Activated CD4-positive, alpha-beta T cell treated with anti-CD3 and anti-CD28 coated beads, Interleukin-2, Interleukin-4, amounts not matched to agents 100 ng/mL and 50 ng/mL, durations not matched to agents 16 hours and 8 hours (primary cell): ENCODE measurements at places on chromosomes 11 and 22.

DNA sequence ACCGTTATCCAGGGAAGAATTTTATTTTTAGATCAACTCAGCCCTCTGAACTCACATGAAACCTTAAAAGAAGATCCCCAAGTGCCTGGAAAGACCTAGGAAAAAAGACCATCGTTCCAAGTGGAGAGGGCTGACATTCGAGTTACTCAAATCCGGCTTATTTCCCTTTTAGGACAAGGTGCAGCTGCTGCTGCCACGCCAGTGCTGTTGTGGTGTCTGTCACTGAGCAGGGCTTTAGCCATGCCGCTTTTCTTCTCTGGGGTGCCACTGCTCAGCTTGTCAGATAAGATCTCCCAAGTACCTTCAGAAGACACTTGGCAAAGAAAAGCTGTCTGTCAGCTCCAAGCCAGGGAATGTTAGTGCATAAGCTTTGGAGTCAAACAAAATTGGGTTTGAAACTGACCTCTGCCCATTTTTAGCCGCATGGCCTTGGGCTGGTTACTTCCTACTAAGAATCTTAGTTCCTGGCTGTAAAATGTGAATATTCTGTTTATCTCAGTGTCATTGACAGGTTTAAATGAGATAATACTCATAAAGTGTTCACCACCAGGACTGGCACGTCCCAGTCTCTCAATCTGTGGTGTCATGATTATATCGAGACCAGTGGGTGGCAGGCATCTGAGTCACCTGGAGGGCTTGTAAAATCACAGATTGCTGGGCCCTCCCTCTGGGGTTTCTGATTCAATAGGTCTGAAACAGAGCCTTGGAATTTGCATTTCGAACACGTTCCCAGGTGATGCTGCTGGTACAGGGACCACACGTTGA is 117.5 kb downstream of the PKNOX2 start:
- DNase-seq = no peak

GRCh38 chr22:44389926-44390612 is 77.3 kb upstream of the SHISAL1 start:
- no peak for DNase-seq

GRCh38 chr11:66346476-66347424 is 679 bp downstream of the B4GAT1 start:
- DNase-seq = no peak

DNA sequence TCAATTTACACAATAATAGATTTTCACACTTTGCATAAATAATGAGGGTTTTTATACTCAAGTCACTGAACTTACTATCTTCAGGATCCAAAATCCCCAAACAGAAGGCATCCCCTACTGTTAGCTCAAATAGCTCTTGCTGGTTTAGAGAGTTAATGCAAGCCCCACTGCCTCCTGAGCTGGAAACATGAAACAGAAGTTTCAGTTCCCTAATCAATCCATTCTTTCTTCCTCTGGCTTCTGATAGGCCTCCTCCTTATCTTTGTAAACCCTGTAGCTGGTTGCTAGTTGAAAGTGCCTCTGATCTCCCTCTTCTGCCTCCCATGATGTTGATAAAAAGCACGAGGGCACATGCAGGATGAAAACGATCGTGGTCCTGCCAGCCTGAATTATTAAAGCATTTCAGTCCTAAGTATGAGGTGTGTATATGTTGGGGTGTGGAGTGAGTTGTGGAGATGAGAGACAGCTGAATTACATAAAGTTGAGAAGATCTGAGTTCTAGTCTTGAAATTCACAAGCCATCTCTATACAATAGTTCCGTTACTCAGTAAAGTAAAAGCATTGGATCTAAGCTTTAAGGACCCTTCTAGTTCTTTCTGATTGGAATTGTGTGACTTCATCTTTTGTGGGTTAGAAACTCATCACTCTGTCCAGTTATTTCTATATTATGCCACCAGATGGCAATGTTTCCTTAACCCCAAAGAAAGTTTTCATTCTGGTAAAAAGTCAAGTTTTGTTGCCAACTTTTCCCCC is 35.0 kb upstream of the EHF start:
- peak; percentile 27 for DNase-seq

- DNase-seq = no peak
Measured at GRCh38 chr22:33880986-33881385, 39.3 kb downstream of the LARGE1 start.

GRCh38 chr11:30605036-30605605 is 19.0 kb upstream of the MPPED2 start:
- DNase-seq = no peak

DNA sequence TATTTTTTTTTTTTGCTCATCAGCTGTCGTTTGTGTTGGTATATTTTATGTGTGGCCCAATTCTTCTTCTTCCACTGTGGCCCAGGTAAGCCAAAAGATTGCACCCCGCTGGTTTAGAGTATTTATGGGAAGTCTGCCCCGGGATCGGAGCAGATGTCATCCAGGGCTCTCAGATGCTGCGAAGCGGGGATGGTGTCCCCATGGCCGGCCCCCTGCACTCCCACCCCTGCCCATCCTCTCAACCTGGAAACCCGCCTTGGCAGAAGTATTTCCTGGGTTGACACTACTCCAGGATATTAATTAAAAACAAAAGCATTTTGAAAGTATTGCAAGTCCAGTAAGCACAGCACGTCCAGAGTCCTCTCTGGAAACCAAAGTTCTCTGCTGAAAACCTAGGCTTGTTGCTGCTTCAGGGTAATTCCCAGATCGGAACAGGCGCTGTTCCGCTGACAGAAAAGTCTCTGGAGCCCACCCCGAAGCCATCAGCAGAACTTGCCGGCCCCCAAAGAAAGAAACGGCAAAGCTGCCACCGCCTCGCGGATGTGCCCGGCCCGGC is 833 bp downstream of the SCUBE2 start:
- DNase-seq = no peak

DNA sequence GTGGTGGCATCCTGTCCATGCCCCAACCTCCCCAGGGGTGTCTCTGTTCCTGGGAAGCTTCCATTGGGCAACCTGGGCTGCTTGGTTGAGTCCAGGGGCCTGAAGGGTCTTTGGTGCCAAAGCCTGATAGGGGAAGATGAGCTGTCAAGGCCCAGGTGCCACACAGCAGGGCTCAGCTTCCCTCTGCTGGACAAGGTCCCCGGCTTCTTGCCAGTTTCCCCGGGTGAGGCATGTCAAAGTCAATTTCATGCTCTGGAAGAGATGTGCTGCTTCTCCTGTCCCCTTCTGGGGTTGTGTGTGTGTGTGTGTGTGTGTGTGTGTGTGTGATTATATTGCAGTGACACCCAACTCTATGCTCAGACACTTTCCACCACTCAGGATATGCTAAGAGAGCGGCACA is 26.9 kb downstream of the TP53I11 start:
- no peak for DNase-seq
